ENCODE measurements at places on chromosomes 3 and 15. TPM values are rescaled to one million over a fixed set of nuclear protein-coding genes. Genes with fewer than 3 reads are reported as not detected.

The GOLGA8S gene
- total RNA-seq, result 0.60 TPM

The GOLGA6A gene
- total RNA-seq, result 0.06 TPM

The P2RY1 gene
- total RNA-seq, result 2.2 TPM

The DGKG gene
- 11.4 TPM for total RNA-seq

The FAM81A gene
- total RNA-seq, result 10.4 TPM

Data from kidney (tissue), 22 donors.